HT-29 (cell line): ENCODE measurements at places on chromosomes 7 and 10.

- DNase-seq = no peak
Measured at GRCh38 chr7:5690931-5691473, 90.5 kb downstream of the RNF216 start.

DNA sequence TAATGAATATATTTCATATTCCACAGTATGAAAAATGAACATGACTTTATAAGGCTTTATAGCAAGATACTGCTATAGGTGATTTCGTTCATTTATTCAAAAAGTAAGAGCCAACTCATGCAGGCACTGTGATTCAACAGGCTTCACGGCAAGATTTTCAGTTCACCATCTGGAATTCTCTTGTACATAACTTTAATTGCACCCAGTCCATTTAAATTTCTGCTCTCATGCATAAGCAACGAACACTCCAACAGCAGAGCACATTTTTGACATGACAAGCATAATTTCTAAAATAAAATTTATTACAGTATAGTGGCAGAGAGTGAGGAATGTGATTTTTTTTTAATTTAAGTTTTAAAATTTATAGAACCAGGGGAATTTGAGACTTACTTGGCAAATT, 436.1 kb downstream of the PHTF2 start:
- no peak for DNase-seq

DNA sequence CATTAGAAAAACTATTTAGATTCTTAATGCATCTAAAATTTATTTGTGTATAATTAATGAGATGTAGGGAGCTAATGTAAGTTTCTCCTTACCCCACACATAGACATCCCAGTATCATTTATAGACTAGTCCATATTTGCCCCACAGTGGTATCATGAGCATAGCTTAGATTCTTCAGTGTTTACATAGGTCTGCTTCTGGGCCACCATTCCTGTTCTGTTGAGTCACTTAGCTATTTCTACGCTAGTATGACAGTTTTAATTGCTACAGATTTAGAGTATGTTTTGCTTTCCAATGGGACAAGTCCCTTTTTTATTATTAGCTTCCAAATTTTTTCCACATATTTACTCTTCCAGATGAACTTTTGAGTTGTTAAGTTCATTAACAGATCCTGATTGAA, 69.4 kb downstream of the MCMBP start:
- DNase-seq = no peak

- DNase-seq = no peak
Measured at GRCh38 chr7:118045629-118046028, 138.3 kb upstream of the LSM8 start.

DNA sequence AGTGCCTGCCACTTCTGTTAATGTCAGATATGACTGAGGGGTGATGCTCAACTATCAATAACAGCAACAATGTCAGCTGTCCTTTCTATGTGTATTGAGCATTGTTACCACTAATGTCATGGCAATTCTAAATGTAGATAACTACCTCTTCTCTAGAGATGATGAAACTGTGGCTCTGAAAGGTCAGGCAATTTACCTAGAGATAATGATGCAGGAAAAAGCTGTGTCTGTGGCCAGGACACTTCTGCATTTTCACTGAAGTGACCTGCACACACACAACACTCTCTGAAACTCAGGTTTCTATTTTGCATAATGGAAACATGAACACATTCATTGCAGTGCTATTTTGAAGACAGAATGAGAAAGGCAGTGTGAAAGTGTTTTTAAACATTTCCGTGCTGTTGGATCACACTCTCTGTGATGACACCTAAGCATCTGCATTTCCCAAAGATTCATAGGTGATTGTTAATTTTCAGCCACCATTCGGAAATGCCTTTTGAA, 148.2 kb downstream of the KCND2 start:
- DNase-seq = no peak

- peak; percentile 51 for DNase-seq
Measured at GRCh38 chr10:59965899-59966650, 59.7 kb upstream of the CCDC6 start.

GRCh38 chr7:25580141-25580540, 351.9 kb upstream of the NPVF start:
- no peak for DNase-seq

DNA sequence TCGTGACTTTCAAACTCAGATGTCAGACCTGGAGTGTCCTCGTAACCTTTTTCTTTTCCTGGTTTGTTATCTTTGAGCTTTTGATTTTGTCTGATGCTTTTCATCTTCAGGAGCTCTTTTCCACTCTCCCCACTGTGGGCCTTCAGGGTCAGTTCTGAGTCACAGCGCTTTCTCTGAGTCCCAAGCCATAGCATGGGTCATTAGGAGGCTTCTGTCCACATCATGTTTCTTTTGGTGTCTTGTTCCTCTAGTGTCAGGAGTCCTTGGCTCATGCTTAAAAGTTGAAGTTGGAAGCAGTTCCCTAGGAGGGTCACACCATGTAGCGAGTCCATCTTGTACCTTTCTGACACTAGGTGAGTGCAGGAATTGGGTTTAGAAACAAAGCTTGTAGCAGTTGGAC, 40.3 kb downstream of the DAGLB start:
- DNase-seq = no peak

DNA sequence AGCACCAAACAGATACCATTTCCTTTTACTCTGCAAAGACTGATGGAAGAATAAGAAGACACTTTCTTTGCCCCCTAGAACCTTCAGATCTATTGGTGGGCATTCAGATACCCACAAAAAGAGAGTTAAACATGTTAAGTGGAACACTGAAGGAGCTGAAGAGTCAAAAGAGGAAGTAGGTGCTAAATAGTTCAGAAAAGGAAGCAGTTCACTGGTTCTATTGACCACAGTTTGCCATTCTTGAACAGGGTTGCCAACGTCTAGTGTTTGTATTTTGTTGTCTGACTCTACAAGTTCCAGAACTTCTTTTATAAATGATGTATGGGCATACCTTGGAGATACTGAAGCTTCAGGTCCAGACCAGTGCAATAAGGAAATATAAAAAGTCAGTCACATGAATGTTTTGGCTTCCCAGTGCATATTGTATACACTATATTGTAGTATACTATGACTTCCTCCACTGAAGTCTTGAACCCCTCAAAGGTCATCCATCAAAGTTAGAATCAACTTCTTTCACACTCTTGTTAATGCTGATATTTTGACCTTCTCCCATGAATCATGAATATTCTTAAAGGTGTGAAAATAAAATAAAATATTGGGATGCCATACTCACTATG, 47.5 kb upstream of the AGR3 start:
- no peak for DNase-seq

DNA sequence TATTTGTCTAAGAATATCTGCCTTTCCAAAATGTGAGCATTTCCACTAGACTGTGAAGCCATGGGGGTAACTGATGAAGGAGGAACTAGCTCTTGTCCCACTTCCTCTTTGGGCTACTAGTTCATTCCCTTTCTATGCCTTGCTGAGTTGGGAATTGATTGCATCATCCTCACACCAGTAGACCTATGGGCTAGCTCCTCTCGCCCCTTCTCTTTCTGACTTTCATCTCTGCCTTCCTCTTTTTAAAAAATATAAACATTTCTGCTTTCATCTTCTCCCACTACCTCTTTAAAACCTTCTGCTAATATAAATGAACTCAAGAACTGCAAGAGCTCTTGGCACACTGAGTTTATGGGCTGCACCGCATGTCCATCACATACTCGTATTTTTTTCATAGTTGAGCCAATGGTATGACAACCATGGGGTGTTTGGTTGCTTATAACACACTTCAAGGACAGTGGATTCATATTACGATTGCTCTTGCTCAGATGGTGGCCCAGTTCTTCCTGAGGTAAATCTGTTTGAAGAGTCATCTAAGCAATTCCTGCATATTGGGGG, 182.0 kb downstream of the REEP3 start:
- no peak for DNase-seq

DNA sequence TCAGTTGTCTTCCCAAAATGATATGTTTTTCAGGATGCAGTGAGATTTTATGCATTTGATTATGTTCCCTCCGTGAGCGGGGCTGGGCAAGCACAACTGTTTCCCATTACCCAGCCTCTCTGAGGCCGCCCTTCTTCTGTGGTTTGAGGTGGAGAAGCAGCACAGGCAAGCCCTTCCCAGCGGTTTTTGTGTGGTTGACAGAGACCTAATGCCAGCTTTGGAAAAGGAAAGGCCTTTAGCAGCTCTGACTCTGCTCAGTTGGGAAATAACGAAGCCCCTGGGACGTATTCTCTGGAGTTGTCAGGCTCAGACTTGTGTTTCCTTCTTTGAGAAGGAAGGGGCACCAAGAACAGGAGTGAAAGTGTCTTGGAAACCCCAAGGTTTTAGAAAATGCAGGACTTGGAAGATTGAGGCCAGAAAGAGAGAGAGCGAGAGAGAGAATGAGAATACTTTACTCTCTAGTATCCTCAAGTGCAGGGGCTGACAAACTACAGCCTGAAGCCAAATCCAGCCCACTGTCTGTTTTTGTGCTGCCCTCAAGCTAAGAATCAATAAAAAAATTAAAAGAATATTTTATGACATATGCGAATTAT, 20.6 kb upstream of the PDCD4 start:
- DNase-seq = no peak

DNA sequence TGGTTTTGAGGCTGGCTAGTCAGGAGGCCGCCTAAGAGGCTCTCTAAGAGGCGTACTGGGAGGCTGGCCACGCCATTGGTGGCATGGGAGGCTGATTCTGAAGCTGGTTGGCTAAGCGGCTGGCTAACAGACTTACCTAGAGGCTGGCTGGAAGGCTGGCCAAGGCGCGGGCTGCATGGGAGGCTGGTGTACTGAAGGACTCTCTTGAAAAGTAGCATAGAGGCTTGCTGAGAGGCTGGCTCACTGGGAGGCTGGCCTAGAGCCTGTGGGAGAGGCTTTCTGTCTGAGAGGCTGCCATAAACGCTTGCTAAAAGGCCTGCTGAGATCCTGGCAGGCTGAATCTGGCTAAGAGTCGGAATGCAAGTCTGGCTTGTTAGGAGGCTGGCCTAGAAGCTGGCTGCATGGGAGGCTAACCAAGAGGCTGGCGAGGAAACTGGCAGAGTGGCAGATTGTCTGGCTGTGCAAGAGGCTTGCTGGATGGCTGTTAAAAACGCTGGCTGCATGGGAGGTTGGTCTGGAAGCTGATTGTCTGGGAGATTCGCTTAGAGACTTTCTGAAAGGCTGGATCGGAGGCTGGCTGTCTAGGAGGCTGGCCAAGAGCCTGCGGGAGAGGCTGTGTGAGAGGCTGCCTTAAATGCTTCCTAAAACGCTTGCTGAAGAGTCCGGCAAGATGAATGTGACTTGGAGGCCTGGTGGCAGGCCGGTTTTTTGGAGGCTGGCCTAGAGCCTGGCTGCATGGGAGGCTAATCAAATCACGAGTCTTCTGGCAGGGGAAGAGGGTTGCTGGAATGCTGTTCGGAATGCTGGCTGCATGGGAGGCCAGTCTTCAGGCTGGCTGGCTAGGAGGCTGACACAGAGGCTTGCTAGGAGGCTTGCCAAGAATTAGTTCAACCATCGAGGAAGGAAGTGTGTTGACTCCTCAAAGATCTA, 134.2 kb downstream of the OR13A1 start:
- DNase-seq = no peak

- no peak for DNase-seq
Measured at GRCh38 chr7:127845522-127846214, 185.6 kb downstream of the LRRC4 start.

GRCh38 chr10:31586723-31587638, 268.0 kb downstream of the ZEB1 start:
- no peak for DNase-seq

- peak; percentile 80 for DNase-seq
Measured at GRCh38 chr10:70265032-70265689, 18.6 kb downstream of the NPFFR1 start.

- DNase-seq = no peak
Measured at GRCh38 chr7:91162436-91162835, 101.8 kb upstream of the FZD1 start.

DNA sequence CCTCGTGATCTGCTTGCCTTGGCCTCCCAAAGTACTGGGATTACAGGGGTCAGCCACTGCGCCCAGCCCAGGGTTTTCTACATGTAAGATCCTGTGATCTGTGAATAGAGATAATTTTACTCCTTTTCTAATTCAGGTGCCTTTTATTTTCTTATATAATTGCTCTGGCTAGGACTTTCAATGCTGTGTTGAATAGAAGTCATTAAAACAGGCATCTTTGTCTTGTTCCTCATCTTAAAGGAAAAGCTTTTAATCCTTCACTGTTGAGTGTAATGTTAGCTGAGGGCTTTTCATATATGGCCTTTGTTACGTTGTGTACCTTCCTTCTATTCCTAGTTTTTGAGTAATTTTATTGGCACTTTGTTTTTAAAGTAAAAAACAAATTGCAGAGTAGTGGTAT, 26.6 kb downstream of the ANLN start:
- no peak for DNase-seq

GRCh38 chr7:20241911-20242261, 24.7 kb upstream of the MACC1 start:
- DNase-seq = no peak
